ENCODE measurements at places on chromosomes 1 and 21.
A peak's percentile ranks its signal among the peaks of the same experiment; 100 is the strongest.

- no peak for DNase-seq
Observed at GRCh38 chr1:19353596-19353995, 41.5 kb downstream of the SLC66A1 start.

- no peak for DNase-seq
Observed at GRCh38 chr1:41640756-41641474, 156.4 kb upstream of the EDN2 start.

DNA sequence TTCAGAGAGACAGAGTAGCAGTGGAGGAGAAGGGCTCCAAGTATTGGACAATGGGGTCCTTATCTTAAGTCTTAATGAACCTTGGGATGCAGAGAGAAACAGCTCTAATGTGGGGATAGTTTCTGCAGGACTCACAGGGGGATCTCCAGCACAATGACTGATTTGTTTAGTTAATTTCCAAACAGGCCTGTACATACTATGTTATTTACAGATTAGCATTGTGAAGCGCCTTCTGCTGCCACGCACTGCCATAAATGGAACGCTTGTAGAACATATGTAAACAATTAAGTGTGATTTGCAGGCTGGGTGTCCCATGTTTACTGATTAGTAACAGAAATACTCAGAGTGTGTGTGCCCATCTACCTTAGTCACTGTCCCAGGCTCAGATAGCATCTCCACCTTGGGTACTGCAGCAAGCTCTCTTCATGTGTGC, 56.1 kb downstream of the NTPCR start:
- DNase-seq = no peak

- DNase-seq = no peak
Observed at GRCh38 chr1:100065969-100066227, 66.8 kb downstream of the SASS6 start.

DNA sequence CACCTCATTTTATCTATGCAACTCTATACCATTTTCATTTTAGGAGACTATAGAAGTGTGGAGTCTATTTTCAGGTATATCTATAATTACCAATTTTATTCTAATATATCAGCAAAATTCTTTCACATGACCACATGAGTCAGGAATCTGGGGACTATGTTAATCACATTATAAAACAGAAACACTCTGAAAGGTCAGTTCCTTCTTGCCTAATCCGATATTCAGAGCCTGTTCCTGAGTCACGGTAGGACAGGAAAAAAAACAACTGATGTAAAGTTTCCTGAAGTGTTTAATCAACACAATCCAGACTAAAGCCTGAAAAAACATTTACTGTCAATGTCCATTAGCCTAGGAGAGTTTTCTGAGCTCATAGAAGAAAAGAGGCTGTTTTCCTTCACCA, 1902.3 kb downstream of the NCAM2 start:
- DNase-seq = no peak

GRCh38 chr1:41611932-41612450, 127.5 kb upstream of the EDN2 start:
- no peak for DNase-seq

DNA sequence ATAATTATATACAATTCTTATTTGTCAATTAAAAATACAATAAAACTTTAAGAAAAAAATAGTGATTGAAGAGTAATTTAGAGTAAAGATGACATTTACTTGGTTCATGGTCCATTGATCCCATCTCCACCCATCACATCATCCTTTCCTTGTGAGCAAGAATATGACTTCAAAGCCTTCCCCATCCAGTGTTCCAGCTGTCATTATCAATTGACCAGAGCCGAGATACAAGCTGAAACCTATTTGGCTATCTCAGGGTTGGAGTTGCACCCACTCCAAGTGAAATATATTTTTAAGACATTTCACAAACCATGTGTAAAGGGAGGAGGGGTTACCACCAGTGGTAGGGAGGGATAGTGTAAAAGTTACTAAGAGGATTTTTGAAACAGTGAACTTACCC, 428.9 kb upstream of the C1orf87 start:
- no peak for DNase-seq

DNA sequence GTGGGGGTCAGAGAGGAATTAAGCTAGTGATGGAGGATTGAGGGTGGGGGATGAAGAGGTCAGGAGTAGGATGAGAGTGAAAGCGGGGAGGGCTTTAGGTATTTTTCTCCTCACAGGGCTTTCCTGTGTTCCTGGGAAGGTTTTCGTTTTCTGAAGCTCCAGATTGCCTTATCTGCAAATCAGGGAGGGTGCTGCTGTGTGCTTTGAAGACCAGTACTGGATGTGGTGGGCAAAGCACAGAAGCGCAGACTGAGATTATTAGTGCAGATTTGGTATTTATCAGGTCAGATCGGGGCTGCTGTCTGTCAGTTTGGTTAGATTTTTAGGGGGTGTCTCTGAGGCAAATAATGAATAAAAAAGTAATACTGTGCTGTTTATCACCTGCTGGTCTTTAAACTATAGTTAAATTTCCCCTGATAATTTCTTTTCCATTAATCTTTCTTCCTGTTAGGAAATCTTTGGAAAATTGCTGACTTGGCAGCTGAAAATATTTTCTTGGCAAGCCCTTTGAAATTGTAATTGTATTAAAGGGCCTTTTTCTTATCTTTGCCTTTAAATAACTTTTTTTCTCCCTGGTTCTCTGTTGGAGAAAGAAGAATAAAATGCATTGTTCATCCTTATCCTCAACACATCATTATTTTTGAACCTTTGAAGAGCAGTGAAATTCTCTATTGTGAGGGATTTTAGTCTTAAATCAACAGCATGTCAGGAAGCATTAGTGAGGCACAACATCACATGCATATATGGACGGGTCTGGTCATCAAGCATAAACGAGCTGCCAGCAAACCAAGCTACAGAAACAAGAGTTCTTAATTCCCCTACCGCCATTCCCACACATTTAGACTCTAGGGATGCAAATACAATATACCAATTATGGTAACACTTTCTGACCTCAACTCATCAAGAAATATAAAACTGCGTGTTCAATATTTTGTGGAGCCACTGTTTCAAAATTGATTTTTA, 139.6 kb downstream of the S1PR1 start:
- no peak for DNase-seq

- DNase-seq = no peak
Observed at GRCh38 chr1:78121710-78122109, 75.9 kb downstream of the GIPC2 start.

- peak; percentile 39 for DNase-seq
Observed at GRCh38 chr1:32754317-32755097, 51.9 kb upstream of the SYNC start.

DNA sequence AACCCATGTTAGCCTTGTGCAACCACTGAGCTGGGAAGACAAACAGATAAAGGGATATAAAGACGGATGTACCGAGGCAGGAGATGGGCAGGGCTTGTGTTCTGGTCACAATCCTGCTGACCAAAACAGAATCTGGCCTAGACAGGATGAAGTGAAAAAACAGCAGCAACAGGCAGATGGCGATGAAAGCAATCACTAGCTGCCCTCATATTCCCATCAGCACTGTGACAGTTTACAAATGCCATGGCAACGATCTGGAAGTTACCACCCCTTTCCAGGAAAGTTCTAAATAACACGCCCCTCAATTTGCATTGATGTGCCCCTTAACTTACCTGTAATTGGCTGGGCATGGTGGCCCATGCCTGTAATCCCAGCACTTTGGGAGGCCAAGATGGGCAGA, 40.6 kb upstream of the CD46 start:
- no peak for DNase-seq

- no peak for DNase-seq
Observed at GRCh38 chr1:32884726-32885125, 1.6 kb upstream of the HPCA start.

DNA sequence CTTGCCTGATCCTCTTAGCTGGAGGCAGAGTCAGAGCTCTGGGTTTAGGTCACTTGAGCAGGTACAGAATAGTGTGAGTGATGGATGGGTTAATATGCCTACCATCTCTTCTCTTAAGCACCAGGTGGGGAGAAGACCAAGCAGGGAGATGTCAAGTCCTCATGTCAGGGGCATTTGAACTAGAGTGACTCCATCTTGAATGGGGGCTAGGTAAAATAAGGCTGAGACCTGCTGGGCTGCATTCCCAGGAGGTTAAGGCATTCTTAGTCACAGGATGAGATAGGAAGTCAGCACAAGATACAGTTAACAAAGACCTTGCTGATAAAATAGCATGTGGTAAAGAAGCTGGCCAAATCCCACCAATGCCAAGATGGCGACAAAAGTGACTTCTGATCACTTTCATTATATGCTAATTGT, 77.4 kb upstream of the BTG3 start:
- no peak for DNase-seq

DNA sequence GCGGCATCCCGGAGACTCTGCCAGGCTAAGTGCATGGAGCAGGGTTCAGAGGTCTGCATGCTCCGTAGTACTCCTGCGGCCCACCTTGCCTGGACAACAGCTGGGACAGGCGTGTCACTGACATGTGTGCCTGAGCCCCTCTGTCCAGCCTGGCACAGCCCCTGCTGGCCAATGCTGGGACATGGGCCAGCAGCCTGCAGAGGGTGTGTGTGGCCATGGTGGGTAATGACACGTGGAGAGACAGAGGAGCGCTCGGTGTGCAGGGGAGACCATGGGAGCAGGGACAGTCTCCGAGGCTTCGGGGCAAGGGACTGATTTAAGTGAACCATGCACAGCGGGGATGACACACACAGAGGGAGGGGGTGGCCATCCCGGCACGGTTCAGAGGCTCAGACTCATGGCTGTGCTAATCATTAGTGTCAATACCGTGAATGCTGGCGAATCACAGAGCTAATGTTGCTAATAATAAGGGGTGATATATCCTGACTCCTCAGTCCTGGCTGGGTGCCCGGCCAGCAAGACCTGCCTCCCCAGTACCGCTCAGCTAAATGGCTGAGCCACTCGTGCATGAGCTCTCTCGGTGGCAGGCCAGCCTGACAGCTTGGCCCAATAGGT, 41.5 kb downstream of the IGSF21 start:
- DNase-seq = no peak

GRCh38 chr1:7248549-7249199, 463.4 kb downstream of the CAMTA1 start:
- DNase-seq = no peak

GRCh38 chr1:214216021-214216420, 64.9 kb upstream of the SMYD2 start:
- no peak for DNase-seq

- DNase-seq = no peak
Observed at GRCh38 chr1:162765788-162766187, 24.7 kb upstream of the HSD17B7 start.

- no peak for DNase-seq
Observed at GRCh38 chr1:4671828-4672227, 17.4 kb downstream of the AJAP1 start.

GRCh38 chr1:117564227-117565075, 41.4 kb upstream of the TENT5C start:
- DNase-seq = no peak

DNA sequence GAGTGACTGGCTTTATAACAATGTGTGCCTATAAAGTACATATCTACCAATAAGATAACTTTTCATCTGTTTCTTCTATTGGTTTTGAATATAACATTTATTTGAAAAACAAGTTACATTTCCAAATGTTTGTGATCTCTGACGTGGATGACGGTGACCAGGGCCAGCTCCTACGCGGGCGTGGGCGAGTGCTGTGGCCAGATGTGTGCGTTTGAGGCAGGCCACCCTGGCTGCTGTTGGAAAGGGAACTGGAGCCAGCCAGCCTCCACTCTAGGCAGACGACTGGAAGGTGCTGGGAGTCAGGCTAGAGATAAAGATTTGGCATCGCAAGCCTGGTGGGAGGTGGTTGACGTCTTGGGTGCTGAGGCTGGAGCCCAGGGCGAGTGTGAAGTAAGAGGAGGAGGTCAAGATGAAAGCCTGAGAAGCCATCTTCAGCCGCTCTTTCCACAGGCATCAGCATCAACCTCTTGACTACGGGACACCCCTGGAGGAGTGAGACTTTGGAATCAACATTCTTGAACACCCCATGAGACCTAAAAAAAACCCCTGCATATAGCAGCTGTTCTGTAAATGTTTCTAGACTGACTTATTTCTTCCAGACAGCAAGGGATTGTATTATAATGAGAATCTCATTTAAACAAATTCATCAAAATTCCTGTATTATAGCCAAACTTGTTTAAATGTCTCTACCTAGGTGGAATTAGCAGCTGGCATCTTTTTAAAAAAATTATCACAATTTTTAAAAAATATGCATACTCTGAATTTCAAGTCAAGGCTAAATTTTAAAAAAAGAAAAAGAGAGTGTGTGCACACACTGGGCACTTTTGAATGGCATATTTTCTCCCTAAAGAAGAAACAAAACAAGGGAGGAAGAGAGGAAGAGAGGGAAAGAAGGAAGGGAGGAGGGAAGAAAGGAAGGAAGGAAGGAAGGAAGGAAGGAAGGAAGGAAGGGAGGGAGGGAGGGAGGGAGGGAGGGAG, 112.5 kb upstream of the SLC44A3 start:
- no peak for DNase-seq

DNA sequence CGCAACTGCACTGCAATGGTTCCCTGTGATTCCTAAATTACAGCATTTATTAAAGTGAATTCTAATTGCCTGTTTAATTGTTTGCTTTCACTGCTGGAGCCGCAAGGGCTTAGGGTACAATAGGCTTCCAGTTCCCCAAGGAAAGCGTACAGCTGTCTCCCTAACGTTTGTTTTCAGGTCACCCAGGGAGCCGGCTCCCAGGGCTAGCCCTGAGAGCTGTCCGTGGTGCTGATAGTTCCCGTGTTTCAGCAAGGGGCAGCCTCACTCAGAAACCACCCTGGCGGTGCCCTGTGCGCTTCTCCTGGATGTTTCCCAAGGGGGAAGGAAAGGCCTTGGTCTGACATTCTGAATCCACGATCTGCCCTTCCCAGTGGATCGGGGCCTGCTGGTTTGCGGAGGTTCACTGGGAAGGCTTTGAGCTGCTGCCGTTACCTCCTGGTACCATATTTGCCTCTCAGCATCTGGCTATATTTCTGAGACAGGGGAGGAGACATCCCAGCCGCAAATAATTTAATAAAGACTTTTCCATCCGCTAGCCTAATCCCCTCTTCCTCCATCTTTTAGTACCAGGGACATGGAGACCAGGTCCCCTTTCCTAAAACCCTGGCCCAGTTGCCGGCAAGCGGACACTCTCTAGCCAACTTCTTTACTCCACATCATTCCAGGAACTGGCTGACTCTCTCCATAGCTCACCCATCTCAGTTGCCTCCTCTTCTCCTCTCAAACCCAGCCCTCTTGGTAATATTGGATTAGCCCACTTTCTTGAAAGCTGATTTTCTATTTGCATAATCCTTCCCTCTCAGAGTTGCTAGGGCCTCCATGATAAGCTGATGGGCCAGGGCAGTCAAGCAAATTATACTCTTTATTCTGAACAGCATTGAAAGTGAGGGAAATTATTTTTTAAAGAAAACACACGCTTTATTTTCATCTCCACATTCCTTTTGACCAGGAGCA, 149.0 kb downstream of the IGSF21 start:
- DNase-seq = no peak

DNA sequence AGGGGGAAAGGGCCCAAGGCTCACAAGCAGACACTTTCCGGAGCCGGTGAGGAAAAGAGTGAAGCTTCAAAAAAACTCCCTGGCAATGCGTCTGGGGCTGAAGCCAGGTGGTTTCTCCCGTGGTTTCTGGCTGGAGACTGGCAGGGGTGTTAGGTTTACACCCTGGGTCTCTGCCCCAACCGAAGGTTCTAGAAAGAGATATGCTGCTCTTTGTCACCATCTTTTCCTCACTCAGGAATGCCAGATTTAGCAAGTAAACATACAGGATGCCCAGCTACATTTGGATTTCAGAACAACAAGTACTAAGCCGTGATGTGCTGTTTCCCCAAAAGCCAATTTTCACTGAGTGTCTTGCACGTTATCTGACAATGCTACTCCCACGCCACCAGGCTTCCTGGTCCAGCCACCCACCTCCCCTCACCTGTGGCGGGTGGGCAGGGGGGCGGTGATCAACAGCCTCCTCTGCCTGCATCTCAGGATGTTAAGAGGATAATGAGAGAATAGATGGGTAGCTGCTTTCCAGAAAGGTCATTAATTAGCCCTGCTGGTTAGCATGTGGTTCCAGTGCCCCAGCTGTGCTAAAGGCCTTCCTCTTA, 69.6 kb upstream of the OLIG2 start:
- no peak for DNase-seq
